ENCODE measurements at places on chromosomes 11 and 22.

DNA sequence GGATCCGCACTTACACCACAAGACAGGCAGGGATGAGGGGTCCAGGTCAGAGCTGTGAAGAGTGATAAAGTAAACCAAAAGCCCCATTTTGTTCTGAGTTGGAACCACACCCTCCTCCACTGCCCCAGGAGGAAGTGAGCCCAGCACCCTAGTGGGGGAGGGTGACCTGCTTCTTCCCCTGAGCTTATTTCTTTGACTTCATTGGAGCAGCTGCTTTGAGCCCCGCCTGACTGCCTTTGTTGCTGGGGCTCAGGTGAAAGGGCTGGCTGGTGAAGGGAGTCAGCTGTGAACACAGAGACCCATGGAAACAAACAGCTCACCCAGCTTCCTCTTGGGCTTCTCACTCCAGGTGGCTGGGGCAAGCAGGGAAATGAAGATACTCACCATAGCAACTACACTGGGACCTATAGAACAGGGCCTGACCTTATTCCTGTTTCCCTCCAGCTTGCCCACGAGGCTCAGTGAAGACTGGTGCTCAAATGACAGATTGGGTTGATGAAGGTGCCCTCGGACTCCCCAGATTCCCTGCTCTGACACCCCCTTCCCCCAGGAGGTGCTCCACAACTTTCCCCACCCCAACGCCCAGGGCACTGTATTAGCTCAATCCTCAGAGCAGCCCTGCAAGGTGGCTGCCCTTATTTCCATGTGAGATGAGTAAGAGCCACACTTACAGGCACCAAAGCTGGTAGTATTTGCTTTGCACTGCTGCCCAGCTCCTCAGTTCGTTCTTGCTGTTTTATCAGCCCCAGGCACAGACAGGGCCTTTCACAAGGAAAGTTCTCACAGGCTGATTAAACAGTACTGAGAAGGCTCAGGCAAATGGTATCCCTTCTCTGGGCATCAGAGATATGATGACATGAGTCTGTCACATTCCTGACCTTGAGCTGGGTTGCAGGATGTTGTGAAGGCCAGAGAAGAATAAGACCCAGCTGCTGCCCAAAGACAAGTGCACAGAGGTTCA is 2.4 kb downstream of the UCP2 start:
- peak; percentile 18 for DNase-seq

GRCh38 chr11:5807580-5807979 is 1.1 kb upstream of the OR52N2 start:
- DNase-seq: peak; percentile 18

DNA sequence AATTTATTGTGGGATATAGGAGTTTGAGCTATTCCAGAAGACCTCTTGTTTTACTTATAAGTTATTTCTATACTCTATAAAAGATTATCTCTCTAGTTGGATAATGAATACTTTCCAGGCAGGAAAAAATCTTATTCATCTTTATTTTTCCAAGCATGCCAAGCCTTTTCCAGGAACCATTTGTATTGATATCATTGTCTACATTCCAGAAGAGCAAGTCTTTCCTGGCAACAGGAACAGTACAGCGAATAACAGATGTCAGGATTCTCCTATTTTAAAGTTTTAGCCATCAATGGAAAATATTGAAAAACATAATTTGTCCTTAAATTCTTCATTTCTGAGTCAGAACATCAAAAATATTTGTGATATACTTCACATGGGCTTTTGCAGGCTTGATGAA is 5.2 kb upstream of the NXPE1 start:
- no peak for DNase-seq

DNA sequence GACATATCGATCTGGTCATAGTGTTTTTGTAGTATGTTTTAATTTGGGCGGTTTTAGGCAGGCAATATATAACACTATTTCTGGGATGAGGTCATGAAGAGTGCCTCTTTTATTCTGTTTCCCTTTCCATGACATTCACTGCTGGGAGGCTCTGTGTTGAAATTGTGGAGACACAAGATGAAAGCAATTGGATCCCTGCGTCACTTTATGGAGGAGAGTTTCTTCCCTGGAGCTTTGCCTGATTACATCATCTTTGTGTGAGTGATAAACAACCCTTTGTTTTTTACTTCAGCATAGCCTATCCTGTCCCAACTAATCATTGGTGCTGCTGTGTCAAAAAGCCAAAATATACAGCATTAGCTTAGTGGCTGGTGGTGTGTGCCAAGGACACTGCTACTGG is 48.6 kb downstream of the PARVG start:
- no peak for DNase-seq

DNA sequence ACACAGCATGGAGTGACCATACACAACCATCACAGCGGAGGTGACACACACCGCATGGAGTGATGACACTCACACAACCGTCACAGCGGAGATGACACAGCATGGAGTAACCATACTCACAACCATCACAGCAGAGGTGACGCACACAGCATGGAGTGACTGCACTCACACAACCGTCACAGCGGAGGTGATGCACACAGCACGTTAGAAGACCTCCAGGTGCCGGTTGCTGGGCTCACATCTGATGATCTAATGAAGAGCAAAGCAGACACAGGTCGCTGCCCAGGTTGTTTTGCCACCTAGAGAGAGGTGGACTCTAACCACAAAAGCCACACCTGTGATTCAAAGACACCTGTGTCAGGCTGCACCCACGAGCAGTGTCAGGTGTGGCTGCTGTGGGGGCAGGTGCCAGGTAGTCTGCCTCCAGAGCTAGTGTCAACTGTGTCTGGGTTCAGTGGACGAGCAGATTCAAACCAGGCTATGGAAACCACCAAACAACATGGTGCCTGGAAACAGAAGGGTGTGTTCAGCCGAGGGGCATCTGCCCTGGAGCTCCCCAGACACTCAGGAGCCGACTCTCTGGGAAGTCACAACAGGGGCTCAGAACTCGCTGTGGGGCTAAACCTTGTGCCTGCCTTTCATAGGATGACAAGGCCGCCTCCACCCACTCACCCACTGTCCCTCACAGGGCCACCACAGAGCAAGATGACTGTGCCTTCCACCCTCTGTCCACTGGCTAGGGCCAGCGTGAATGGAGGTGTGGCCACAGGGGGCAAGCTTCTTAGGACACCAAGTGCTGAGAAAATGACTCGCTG is 608.2 kb downstream of the TBC1D22A start:
- DNase-seq: no peak

- DNase-seq: no peak
Measured at GRCh38 chr11:33861941-33862589, 29.8 kb downstream of the LMO2 start.

DNA sequence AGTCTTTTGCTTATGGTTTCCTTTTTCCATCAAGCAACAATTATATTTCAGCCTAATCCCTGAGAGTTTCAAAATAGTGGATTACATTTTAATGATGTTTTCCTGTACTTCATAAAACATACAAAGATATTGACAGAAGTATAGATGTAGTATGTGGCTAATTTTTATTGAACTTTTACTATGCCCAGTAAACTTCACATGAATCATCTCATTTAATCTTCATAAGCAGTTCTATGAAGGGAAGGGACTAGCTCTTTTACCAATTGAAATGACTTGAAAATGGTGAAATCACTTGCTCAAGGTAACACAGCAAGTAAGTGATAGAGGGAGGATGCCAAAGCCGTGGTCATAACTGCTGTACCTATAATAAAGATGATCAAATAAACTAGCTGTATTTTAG is 27.5 kb downstream of the RTN3 start:
- no peak for DNase-seq

GRCh38 chr11:74647404-74647803 is 55.0 kb downstream of the POLD3 start:
- DNase-seq: no peak

DNA sequence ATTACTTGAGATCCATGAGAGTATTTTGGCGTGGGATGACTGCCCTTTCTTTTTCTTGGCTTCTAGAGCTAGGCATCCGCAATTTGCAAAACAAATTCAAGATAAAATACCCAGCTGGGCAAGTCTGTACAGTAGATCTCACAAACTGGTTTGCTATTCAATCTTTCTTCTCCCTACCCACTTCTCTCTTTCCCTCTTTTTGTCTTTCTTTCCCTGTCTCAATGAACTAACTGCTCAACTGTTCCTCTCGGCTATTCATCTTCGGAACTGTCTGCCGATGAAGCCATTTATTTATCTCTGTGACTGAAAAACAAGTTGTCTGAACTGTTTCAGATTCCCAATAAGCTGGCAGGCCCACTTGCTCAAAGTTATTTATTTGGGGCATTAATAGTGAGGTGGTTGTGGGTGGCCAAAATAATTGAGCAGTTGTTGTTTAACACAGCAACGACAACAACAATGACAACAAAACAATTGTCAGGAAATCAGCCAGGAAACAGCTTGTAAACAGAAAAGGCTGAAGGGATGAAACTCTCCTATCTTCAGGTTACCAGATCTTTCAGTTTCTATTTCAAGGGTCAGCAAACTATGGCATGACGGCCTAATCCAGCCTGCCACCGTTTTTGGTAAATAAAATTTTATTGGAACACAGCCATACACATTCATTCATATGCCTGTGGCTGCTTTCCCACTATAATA is 76.0 kb upstream of the MTMR2 start:
- no peak for DNase-seq

DNA sequence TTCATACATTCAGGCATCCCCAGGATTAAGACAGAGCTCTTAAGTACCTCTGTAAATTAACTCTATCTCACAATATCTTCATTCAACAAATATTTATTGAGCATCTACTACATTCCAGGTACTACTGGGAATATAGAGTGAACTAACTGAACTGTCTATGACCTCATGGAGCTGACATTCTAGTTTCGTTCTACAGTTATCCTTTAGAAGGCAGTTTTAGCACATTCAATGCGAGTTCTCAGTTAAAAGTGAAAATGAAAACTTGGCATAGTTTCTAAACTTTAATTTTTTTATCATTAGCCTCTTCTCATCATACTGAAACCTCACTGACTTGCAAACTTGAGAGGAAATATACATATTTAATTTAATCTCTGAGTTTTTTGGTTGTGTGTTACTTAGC is 10.7 kb upstream of the MS4A6E start:
- DNase-seq: no peak

DNA sequence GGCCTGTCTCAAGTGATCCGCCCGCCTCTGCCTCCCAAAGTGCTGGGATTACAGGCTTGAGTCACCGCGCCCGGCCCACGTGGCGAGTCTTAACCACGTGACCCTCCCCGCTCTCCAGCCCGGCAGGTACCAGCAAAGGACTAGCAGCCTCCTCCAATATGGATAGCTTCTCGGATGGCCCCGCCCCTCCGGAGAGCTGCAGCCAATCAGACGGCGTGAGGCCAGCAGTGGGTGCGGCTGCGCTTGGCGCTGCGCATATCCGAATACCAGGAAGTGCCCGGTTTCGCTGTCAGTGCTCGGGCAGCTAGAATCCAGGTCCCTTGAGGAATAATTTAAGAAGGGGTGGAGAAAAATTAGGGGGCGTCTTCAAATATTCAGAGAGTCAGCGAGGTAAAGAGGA is 14.7 kb upstream of the PISD start:
- no peak for DNase-seq

- no peak for DNase-seq
Measured at GRCh38 chr11:130634961-130635473, 186.6 kb downstream of the ADAMTS15 start.

DNA sequence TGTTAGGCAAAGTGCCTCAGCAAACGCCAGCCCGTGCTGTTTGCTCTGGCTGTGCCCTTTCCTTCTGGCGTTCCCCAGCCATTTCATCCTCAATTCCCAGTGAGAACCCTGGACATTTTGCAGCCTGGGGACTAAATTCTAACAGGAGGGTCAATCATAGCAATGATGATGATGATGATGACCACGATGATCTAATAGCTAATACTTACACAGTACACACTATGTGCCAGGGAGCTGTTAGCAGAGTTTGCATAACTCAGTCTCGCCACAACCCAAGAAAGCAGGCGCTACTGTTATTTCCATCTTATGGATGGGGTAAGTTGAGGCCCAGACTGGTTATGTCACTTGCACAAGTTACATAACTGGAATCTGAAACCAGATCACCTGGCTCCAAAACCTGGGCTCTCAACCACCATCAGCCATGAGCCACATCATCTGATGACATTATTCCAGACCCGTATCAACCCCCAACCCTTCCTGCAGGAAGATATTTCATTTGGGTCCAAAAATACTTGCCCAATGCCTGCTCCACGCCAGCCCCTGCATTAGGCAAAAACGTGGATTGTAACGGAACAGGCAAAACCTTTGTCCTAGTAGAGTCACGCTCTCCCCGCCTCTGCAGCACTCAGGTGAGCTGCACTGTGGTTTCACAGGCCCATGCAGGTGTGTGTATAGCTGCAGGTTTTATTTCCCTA is 132.6 kb upstream of the SERPIND1 start:
- DNase-seq: no peak

DNA sequence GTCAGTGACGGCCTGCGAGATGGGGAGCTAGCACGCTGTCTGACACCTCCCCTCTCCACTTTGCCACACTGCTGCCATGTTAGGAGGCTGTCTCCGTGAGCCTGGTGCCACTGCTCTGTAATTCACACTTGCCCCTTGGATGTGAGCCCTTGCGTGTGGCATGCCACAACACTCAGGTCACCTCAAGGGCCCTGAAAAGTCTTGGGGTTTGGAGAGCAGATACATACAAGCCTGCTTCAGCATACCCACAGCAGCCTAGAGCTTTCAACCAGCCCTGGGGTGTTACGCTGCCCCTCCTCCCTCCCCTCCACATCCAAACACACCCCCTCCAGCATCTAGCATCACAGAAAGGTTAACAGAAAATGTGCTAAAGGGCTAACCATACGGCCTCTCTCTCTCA is 69.5 kb upstream of the TBCEL start:
- DNase-seq: no peak

DNA sequence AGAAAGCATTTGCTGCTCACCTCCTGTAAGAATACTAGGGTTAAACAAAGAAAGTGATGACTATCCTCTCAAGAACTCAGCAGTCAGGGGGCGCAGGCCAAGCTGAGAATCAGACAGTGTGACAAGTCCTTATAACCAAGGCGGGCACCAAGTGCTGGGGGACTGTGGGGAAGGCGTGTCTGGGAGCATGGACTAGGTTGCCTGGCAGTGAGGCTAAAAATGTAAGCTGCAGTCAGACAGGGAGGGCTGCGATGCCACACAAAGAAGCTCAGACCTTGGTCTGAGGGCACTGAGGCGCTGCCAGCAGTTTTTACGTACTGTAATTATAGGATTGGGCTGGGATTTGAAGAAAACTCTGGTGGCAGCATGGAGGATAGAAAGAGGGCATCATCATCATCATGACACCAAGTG is 73.7 kb downstream of the FLI1 start:
- DNase-seq: no peak

DNA sequence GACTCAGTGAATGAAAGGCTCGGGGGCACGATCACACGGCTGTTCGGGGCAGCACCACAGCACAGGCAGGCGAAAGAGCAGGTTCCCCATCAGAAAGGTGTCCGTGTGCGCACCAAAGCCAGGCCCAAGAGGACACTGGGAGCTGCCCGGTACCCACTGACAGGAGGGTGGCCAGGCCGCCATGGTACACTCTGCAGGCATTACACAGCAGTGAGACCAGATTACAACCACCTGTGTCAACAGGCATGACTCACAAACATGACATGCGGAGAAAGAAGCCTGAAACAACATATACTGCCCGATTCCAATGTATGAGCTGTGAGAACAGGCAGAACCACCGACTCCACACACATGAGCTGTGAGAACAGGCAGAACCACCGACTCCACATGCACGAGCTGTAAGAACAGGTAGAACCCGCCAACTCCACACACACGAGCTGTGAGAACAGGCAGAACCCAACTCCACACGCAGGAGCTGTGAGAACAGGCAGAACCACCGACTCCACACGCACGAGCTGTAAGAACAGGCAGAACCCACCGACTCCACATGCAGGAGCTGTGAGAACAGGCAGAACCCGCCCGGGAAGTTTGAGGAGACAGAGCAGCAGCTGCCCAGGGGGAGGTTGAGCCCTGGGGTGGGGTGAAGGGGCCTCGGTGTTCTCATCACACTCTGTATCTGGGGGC is 32.6 kb downstream of the KIAA0930 start:
- no peak for DNase-seq

- no peak for DNase-seq
Measured at GRCh38 chr22:46022881-46023512, 46.0 kb upstream of the WNT7B start.

All from NCI-H82 (cell line).